Muscle of leg (tissue), 16 donors: ENCODE measurements at places on chromosomes 12 and 14. TPM values are rescaled to one million over a fixed set of nuclear protein-coding genes. Genes with fewer than 3 reads are reported as not detected.
A peak's percentile ranks its signal among the peaks of the same experiment; 100 is the strongest.

GRCh38 chr12:122051231-122051876 lies 27.2 kb upstream of the MLXIP start:
- DNase-seq, result peak; percentile 49

DNA sequence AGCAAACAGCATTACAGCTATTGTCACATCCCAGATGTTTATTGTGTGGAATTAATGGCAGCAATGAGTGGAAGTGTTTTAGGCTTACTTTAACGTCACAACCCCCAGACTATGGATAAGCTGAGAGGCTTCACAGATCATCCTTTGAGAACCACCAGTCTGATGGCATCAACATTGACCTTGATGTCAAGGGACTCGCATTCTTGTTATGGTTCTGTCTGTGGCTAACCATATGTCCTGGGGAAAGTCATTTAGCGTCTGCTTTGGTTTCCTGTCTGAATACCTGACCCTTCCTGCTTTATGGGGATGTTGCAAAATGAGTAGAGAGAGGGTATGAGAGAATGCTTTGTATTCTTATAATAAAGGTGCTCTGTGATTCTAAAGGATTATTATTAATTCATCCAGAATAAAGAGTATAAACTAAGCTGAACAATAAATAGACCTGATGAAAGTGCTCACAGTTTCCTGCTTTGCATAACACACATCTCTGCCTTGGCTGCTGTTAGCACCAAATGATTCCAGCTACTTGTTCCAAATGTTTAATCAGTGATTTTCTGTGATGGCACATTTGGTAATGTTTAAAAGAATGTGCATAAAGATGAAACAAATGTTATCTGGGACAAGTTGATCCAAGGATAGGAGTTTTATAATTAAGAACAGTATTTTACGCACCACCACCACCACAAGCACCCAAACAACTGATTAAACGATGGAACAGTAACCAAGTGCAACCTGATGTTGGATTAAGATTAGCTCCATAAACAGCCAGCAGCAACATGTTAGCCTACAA lies 116.9 kb upstream of the LRIG3 start:
- no peak for DNase-seq

GRCh38 chr14:76771437-76771980 lies 10.2 kb downstream of the VASH1 start:
- no peak for DNase-seq

GRCh38 chr14:50055461-50056228 lies 60.7 kb downstream of the VCPKMT start:
- DNase-seq, result peak; percentile 49

GRCh38 chr12:46266382-46266791 lies 2.5 kb downstream of the SLC38A1 start:
- peak; percentile 53 for DNase-seq

DNA sequence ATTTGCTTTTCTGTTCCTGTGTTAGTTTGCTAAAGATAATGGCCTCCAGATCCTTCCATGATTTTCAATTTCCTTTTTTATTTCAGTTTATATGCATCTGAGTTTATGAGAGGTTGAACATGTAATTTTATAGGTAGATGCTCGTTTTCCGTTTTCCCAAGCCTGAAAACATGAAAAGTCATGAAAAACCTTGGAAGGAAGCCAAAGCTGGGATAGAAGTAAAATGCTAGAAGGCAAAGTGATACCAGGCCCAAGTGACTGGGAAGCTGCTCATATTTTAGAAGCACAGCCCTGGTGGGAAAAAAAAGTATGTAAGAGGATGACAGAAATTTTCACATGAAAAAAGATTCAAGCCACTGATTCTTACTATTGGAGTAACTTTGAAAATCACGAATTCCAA lies 290.8 kb downstream of the PRKD1 start:
- DNase-seq, result peak; percentile 25

DNA sequence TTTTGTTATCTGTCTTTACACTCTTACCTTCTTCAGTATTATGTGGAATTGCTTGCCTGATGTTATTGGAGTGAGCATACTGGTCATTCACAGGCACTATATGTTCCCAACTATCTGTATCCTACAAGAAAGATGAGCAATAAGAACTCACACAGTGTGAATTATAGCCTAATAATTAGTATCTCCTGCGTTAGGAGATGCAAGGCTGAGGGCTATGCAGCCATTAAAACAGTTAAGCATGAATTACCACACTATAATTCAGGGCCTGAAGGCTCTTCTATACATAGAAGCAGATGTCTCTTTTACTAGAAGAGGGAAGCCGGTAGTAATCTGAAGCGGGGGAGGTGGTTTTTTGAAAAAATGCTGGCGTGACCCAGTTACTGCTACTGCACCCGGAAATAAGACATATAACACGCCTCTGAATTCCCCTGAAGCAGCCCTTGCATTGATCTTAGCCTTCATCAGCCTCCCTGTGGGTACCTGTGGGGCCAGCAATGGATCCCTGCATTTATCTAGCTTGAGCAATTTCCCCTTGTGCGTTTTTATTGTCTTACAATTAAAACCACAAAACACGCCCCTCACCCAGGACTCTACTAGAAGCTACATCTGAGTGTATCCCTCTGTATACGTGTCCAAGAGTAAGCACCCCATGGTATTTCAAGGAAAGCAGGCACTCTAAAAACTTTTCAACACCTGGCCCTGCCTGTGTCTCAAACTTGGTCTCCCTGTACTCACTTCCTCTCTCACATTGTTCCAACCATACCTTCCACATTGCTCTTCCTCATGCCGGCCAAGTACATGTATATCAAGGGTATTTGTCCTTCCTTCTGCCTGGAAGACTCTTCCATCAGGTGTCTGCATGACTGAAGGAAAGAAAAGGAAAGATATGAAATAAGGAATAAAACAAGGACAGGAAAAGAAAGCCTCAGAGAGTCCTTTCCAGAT lies 210.9 kb upstream of the ARID2 start:
- DNase-seq, result no peak

- DNase-seq, result no peak
Measured at GRCh38 chr12:108082485-108082884, 46.6 kb upstream of the WSCD2 start.

GRCh38 chr12:43444940-43445564 lies 107.0 kb downstream of the ADAMTS20 start:
- peak; percentile 28 for DNase-seq

DNA sequence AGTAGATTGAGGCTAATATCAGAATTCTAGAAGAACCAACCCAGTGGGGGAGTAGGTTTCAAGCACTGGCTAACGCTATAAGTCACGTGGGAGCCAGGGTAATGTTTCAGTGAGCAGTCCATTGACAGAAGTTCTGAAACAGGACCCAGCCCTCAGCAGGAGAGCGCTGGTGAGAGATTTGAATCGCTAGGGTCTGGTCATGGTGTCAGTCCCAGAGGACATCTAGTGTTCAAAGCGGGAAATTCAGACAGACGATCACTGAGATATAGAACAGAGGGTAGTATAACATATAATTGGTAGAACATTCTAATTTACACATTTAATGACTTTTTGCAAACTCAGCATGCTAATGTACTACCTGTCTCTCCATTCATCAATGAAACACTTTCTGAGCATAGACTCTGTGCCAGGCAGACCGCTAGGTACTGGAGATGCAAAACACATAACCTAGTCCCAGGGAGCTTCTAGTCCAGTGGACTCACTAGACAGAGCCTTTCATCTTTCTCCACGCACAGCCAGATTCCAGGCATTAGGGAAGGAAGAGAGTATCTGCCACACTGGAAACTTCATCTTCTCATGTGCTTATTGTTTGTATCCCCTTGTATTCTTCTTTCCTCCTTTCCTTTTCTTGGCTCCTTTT lies 35.4 kb upstream of the RNASE3 start:
- DNase-seq, result peak; percentile 61

DNA sequence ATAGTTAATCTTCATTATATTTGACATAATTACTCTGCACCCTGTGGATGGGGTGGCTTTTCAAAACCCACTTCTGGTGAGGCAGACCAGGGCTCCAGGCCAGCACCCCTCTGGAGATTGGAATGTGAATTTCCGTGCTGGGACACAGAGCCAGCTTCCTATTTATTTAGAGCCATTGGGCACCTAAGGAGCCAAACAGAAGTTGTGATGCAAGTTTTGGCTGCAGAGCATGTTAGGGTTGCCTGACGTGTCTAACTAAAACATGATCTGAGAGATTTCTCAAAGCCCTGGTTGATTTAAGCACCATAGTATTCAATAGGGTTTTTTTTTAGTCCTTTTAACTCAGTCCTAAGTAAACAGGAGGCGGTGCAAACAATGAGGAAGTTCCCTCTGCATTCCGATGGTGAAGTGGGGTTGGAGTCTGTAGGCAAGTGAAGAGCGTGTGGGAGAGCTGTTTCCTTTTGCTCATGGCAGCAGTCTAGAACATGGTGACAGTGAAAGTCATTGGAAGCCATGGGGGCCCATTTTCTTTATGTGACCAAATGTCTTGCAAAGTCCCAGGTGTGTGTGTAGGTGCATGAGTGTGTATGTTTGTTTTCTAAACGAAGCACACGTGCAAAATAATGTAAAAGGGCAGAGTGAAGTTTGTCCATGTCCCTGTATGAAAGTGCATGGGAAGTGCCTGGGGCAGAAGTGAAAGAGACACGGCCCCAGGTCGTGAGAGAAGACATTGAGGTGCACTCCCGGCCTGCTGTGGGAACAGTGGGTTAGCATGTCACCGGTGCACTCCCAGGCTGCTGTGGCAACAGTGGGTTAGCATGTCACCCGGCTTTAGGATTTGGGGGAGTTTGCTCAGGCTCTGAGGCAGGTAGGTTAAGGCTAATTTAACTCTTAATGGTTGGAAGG lies 117.7 kb downstream of the PRKCH start:
- DNase-seq, result peak; percentile 33

- DNase-seq, result peak; percentile 58
Measured at GRCh38 chr12:116662612-116663144, 75.2 kb downstream of the SPRING1 start.

DNA sequence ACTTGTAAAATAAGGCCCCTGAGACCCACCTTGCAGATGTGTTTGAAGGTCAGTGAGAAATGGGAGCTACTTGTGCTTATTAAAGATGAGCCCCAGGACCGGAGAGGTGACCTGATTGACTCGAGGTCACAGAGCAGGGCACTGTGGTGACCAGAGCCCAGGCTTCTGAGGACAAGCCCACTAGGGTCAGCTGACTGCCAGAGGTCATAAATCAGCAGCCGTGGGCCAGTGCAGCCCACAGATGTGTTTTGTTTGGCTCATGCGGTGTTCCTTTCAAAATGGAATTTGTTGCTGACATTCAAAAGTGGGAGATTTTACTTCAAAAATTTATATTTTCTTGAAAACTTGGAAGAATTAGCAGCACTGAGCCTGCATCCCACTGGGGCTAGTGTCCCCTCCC lies 24.5 kb downstream of the JDP2 start:
- DNase-seq, result no peak

DNA sequence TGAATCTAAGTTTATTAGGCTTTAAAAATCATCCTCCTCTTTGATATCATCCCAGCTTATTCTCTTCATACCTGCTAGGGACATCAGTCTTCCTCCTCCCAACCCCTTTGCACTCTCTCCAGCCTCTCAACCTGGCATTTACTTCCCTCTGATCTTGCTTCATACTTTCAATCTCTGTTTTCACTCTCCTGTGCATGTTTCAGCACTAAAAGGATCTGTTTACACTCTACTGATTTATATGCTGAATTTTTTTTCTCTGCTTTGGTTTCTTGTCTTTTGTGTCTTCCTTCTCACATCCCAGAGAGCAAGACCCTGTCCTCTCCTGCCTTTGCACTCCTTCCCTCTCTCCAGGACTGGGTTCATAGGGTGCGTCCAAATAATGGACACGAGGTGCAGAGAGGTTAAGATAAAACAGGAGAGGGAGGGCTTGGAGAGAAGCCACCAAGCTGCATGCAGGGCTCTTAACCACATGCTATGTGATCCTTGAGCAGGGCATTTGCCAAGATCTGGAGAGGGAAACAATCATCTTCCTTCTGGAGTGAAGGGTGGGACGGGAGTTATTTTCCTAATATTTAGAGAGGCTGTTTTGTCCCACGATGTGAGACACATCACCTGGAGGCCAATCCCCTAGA lies 3.0 kb upstream of the CISTR start:
- peak; percentile 50 for DNase-seq

GRCh38 chr14:72715850-72716228 lies 178.1 kb downstream of the DPF3 start:
- DNase-seq, result peak; percentile 25

GRCh38 chr12:51323966-51324895 lies at the start of gene BIN2:
BIN2 (minus strand) TSS chr12:51324174; CDS start chr12:51324102, 72 bp downstream.
- peak; percentile 27 for DNase-seq

GRCh38 chr12:110778833-110779577 lies 36.3 kb upstream of the PPP1CC start:
- DNase-seq, result peak; percentile 22

DNA sequence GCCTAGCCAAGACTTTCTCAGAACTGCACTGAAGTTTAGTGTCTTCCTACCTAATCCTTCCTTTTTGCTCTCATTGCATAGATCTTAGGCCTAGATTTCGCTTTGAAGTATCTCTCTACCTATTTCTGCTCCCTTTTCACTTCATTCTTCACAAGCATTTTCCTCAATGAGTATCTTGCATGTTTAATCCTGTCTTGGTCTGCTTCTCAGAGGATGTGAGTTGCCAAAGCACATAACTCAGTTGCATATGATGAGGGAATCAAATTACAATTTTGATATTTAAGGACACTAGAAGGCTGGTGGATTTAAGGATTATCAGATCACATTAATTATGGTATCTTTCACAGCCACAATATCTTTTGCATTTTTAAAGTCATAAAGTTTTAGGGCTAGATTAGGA lies 195.5 kb upstream of the DAAM1 start:
- DNase-seq, result no peak

GRCh38 chr12:117240081-117240755 lies 49.9 kb upstream of the FBXO21 start:
- no peak for DNase-seq

The ZDHHC22 gene
- total RNA-seq, result 0.09 TPM

The TGFB3 gene
- total RNA-seq, result 109 TPM

The RDH12 gene
- total RNA-seq, result 0.40 TPM

The CEP128 gene
- 4.2 TPM for total RNA-seq

The ST8SIA1 gene
- total RNA-seq, result 6.9 TPM

The TM7SF3 gene
- 25.7 TPM for total RNA-seq

The CD163L1 gene
- 9.4 TPM for total RNA-seq

The TPPP2 gene
- 0.44 TPM for total RNA-seq

The KLHL33 gene
- 1.1 TPM for total RNA-seq
